ENCODE measurements at places on chromosomes 13 and 19. TPM values are rescaled to one million over a fixed set of nuclear protein-coding genes. Genes with fewer than 3 reads are reported as not detected.
A peak's percentile ranks its signal among the peaks of the same experiment; 100 is the strongest.

IGFL2 gene
- 2.5 TPM for total RNA-seq

NDUFA11 gene
- 228 TPM for total RNA-seq

CYP4F12 gene
- 82.1 TPM for total RNA-seq

LRRC4B gene
- total RNA-seq, result 1.1 TPM

KIR2DL4 gene
- total RNA-seq, result not detected

CYP4F8 gene
- total RNA-seq, result not detected

- H3K36me3 ChIP-seq, result peaks cover 8% of the 10 kb centered on the region
- H3K4me1 ChIP-seq, result peaks cover 7% of the 10 kb centered on the region
- DNase-seq, result no peak
Measured at GRCh38 chr19:45071969-45072790, 4.1 kb downstream of the ZNF296 start.

DNA sequence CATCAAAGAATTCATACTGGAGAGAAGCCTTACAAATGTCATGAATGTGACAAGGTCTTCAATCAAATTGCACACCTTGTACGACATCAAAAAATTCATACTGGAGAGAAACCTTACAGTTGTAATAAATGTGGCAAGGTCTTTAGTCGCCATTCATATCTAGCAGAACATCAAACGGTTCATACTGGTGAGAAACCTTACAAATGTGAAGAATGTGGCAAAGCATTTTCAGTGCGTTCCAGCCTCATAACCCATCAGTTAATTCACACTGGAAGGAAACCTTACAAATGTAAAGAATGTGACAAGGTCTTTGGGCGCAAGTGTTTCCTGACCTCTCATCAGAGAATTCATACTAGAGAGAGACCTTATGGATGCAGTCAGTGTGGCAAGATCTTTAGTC, 13.2 kb upstream of the ZNF534 start:
- no peak overlapping the region for H3K27ac ChIP-seq
- H3K4me3 ChIP-seq, result no peak overlapping the region
- H3K4me1 ChIP-seq, result no peaks in the 10 kb centered on the region
- H3K36me3 ChIP-seq, result no peaks in the 10 kb centered on the region
- no peaks in the 10 kb centered on the region for H3K27me3 ChIP-seq
- no peak for DNase-seq

GRCh38 chr19:46791944-46792343, 3.5 kb upstream of the SLC1A5 start:
- no peaks in the 10 kb centered on the region for H3K27me3 ChIP-seq
- DNase-seq, result no peak
- no peaks in the 10 kb centered on the region for H3K4me1 ChIP-seq
- H3K4me3 ChIP-seq, result no peak overlapping the region
- H3K27ac ChIP-seq, result no peak overlapping the region

GRCh38 chr19:58183817-58184215, 955 bp downstream of the ZNF274 start:
- no peaks in the 10 kb centered on the region for H3K27me3 ChIP-seq
- H3K27ac ChIP-seq, result peak overlapping the region; percentile 98
- H3K4me1 ChIP-seq, result no peaks in the 10 kb centered on the region
- no peaks in the 10 kb centered on the region for H3K36me3 ChIP-seq

DNA sequence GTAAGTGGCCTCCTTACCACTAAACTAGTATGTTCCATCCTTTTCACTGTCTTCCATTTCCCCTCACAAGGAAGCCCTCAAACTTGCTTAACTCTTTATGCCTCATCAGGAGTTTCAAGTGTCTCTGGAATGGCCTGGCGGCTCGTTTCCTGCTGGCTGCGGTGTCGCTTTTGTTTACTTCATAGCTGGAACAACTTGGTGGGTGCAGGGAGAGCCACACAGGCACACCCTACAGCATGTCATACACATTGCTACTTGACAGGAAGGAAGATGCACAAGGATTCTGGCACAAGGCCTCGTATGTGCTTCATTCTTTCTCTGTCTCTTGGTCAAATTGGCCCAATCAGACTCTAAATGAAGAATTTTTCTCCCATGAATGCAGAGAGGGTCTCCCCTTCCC, 488.3 kb downstream of the FOXO1 start:
- no peak overlapping the region for H3K4me3 ChIP-seq
- H3K27ac ChIP-seq, result no peak overlapping the region
- DNase-seq, result no peak
- no peaks in the 10 kb centered on the region for H3K4me1 ChIP-seq
- no peaks in the 10 kb centered on the region for H3K27me3 ChIP-seq

- no peaks in the 10 kb centered on the region for H3K27me3 ChIP-seq
- no peaks in the 10 kb centered on the region for H3K4me1 ChIP-seq
- no peak overlapping the region for H3K27ac ChIP-seq
- no peak for DNase-seq
- H3K36me3 ChIP-seq, result no peaks in the 10 kb centered on the region
- H3K4me3 ChIP-seq, result no peak overlapping the region
Measured at GRCh38 chr13:100306434-100306999, 217.6 kb downstream of the PCCA start.

- no peak overlapping the region for H3K27ac ChIP-seq
- no peak for DNase-seq
- H3K27me3 ChIP-seq, result no peaks in the 10 kb centered on the region
- H3K36me3 ChIP-seq, result peaks cover 8% of the 10 kb centered on the region
- H3K4me1 ChIP-seq, result no peaks in the 10 kb centered on the region
Measured at GRCh38 chr19:35885225-35885738, 15.1 kb downstream of the NFKBID start.

- no peaks in the 10 kb centered on the region for H3K4me1 ChIP-seq
- H3K4me3 ChIP-seq, result no peak overlapping the region
- no peaks in the 10 kb centered on the region for H3K27me3 ChIP-seq
- H3K27ac ChIP-seq, result no peak overlapping the region
- DNase-seq, result no peak
Measured at GRCh38 chr13:34555988-34556387, 386.1 kb upstream of the NBEA start.

DNA sequence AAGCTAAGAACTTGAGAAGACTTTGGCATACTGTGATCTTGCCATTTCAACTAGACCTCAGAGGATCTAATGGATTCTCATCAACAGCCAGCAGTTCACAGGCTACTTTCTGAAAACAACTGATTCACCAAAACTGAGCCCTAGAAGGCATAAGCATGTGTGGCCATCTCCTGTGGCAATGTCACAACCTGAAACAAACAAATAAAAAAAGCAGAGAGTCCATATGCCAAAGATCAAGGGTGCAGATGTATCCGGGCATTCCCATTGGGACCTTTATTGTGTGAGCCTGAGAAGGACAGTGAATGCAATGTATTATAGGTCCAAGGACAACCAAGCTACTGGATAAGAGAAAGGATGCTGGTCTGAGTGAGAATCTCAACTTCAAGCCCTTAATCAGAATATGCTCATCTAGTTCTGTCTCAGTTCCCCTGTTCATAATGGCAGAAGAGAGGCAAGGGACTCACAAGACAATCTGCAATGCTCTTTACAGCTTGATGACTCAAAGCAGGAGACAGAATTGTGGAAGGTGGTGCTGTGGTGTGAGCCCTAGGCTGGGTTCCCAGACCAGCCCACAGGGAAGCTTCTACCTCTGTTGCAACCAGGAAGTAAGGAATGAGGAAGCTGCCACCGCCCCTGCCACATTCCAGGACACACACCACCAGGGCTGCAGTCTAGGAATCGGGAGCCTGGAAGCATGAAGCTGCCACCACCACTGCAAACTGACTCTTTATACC, 133.7 kb downstream of the RAP2A start:
- H3K27ac ChIP-seq, result no peak overlapping the region
- peak; percentile 79 for DNase-seq
- H3K4me3 ChIP-seq, result no peak overlapping the region
- no peaks in the 10 kb centered on the region for H3K36me3 ChIP-seq
- H3K4me1 ChIP-seq, result no peaks in the 10 kb centered on the region

- no peaks in the 10 kb centered on the region for H3K27me3 ChIP-seq
- DNase-seq, result no peak
- no peaks in the 10 kb centered on the region for H3K4me1 ChIP-seq
- H3K36me3 ChIP-seq, result no peaks in the 10 kb centered on the region
Measured at GRCh38 chr13:47774671-47774994, 226.4 kb downstream of the SUCLA2 start.

- no peaks in the 10 kb centered on the region for H3K27me3 ChIP-seq
- H3K4me3 ChIP-seq, result no peak overlapping the region
- H3K27ac ChIP-seq, result no peak overlapping the region
- peaks cover 30% of the 10 kb centered on the region for H3K4me1 ChIP-seq
Measured at GRCh38 chr19:3190470-3190770, 4.7 kb downstream of the NCLN start.

- no peak for DNase-seq
- no peak overlapping the region for H3K27ac ChIP-seq
- H3K4me1 ChIP-seq, result no peaks in the 10 kb centered on the region
- H3K27me3 ChIP-seq, result no peaks in the 10 kb centered on the region
- no peak overlapping the region for H3K4me3 ChIP-seq
Measured at GRCh38 chr19:35512831-35513627, 420 bp downstream of the DMKN start.

- H3K36me3 ChIP-seq, result no peaks in the 10 kb centered on the region
- no peaks in the 10 kb centered on the region for H3K4me1 ChIP-seq
- H3K27me3 ChIP-seq, result no peaks in the 10 kb centered on the region
- no peak for DNase-seq
- H3K27ac ChIP-seq, result no peak overlapping the region
- H3K4me3 ChIP-seq, result no peak overlapping the region
Measured at GRCh38 chr13:110044551-110045111, 258.2 kb upstream of the IRS2 start.

- DNase-seq, result no peak
- no peaks in the 10 kb centered on the region for H3K4me1 ChIP-seq
- H3K4me3 ChIP-seq, result no peak overlapping the region
- no peaks in the 10 kb centered on the region for H3K36me3 ChIP-seq
Measured at GRCh38 chr19:57302727-57303401, 17.4 kb upstream of the ZNF543 start.

GRCh38 chr13:29619995-29620394, 24.5 kb upstream of the SLC7A1 start:
- H3K27ac ChIP-seq, result no peak overlapping the region
- H3K36me3 ChIP-seq, result no peaks in the 10 kb centered on the region

DNA sequence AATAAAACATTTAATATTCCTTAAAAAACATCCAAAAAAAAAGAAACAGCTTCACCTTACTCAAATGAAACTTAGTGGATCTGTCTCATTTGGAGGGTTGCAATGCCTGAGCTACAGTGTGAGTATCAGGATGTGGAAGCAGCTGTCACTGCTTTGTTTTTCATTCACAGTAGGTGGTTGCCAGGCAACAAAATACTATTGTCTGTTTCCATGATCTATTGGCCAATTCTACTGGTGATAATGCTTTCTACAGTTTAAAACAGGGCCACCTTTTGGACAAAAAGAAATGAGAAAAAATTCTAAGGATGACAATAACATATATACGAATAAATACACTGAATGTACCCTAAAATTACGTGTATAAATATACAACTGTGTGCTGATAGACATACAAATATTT, 3.0 kb downstream of the ENOX1 start:
- peaks cover 9% of the 10 kb centered on the region for H3K27me3 ChIP-seq
- no peak overlapping the region for H3K4me3 ChIP-seq
- H3K4me1 ChIP-seq, result peaks cover 3% of the 10 kb centered on the region
- H3K27ac ChIP-seq, result no peak overlapping the region

GRCh38 chr19:14412324-14412995, 6.7 kb downstream of the DDX39A start:
- H3K27ac ChIP-seq, result no peak overlapping the region
- DNase-seq, result no peak
- H3K36me3 ChIP-seq, result peaks cover 30% of the 10 kb centered on the region
- H3K27me3 ChIP-seq, result no peaks in the 10 kb centered on the region
- H3K4me3 ChIP-seq, result no peak overlapping the region

DNA sequence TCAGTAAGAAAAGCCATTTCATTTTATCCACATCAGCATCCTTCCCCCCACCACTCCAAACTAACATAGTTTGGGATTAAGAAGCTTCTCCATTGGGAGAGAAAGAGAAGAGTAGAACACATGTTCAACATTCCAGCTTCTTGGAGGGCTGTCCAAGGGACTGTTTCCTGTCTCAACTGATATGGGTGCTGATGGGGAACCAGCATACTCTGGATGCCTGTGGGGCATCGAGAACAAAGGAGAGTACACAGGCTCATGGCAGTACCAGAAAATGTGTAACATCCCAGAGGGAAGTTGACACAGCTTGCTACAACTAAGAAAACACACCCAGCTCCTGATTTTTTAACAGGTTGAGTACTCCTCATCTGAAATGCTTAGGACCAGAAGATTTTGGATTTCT, 24.7 kb downstream of the SUCLA2 start:
- H3K36me3 ChIP-seq, result no peaks in the 10 kb centered on the region
- no peaks in the 10 kb centered on the region for H3K4me1 ChIP-seq
- no peak overlapping the region for H3K4me3 ChIP-seq
- H3K27ac ChIP-seq, result no peak overlapping the region
- no peaks in the 10 kb centered on the region for H3K27me3 ChIP-seq
- no peak for DNase-seq

DNA sequence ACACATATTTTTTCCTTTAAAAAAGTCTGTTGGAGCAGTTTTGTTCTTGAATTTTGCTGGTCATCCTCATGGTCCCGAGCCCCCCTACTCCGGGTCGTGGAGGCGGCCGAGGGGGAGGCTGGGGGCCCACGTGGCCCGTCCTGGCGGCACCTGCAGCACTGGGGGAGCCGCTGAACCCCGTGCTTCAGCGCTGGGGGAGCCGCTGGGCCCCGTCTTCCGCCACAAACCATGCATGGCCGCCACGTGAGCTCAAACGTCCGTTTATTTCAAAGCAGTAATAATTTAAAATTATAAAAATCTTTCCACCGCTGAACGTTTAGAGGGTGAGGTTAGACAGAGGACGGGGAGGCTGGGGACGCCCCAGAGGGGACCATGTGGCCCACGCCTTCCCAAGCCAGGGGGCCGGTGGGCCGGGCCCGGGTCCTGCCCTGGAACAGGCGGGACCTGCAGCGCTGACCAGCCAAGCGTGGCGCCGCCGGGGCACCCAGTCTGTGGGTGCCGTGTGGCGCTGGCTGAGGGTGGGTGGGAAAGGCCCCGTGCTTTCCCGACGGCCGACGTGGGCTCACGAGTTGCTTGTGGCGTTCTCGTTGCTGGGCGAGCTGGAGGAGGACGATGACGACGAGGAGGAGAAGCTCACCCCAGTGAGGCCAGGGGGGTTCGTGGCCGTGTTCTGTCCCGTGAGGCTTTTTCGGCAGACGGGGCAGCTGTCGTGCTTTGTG, 8.0 kb downstream of the FGF22 start:
- no peaks in the 10 kb centered on the region for H3K27me3 ChIP-seq
- H3K4me1 ChIP-seq, result no peaks in the 10 kb centered on the region
- no peak for DNase-seq

DNA sequence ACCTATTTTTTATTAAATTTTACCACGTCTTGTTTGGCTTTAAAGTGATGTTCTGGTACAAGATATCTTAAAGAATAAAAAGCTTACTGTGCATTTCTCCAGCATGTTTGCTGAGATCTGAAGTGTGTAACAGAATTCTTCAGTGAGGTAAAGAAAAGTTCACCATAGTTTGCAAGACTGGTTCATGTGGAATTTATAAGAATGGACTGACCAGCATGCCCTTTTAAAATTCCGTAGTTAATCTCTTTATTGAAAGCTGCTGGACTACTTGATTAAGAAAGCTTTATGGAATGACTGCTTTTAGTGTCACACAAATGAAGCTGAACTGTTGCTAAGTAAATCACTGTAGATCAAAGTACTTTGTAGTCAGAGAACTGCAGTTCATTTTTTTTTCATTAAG, 119.2 kb downstream of the GPC6 start:
- no peak for DNase-seq
- no peak overlapping the region for H3K27ac ChIP-seq
- H3K4me1 ChIP-seq, result no peaks in the 10 kb centered on the region
- no peaks in the 10 kb centered on the region for H3K36me3 ChIP-seq
- H3K4me3 ChIP-seq, result no peak overlapping the region
- H3K27me3 ChIP-seq, result no peaks in the 10 kb centered on the region
